Cortex of kidney (tissue), 1 donor: ENCODE measurements at places on chromosomes 5 and 9.

- no peak for DNase-seq
Observed at GRCh38 chr9:106921341-106921899, 58.5 kb downstream of the ZNF462 start.

DNA sequence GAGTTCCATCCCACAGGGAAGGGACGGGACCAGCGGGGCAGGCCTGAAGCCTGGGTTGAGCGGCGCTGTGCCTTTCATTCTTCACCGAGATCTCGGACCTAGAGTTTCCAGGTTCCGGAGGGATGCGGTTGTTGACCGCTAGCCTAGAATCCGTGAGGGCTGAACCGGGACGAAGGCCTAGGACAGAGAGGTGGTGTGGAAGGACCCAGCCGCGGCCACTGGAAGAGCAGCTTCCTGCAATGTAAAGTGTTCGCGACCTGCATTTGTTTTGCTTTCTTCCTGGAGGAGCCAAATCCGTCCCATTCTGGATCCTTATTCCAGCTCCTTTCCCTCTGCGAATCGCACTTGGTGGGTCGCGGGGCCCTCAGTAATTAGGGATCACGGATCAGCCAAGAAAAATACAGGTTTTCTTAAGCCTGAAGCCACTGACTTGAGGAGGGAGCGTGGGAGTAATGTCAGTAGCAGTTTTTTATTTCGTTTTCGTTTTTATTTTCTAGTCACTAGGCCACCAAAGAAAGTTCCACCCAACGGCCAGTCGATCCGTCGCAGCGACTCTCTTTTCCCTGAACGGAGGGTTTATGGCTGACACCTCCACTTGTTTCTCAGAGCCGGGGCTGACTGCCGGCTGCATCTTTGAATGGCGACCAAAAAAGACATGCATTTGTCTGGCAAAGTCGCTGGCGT lies 48.6 kb downstream of the ANXA2R start:
- DNase-seq, result no peak

- no peak for DNase-seq
Observed at GRCh38 chr5:77066184-77066583, 20.9 kb downstream of the ZBED3 start.

- no peak for DNase-seq
Observed at GRCh38 chr5:176446884-176447590, 1.1 kb upstream of the FAF2 start.

- DNase-seq, result no peak
Observed at GRCh38 chr5:132003170-132003744, 8.2 kb downstream of the ACSL6 start.

- DNase-seq, result no peak
Observed at GRCh38 chr9:28004900-28005299, 431.6 kb upstream of the C9orf72 start.

GRCh38 chr5:88952344-88952743 lies 69.4 kb upstream of the MEF2C start:
- DNase-seq, result no peak

DNA sequence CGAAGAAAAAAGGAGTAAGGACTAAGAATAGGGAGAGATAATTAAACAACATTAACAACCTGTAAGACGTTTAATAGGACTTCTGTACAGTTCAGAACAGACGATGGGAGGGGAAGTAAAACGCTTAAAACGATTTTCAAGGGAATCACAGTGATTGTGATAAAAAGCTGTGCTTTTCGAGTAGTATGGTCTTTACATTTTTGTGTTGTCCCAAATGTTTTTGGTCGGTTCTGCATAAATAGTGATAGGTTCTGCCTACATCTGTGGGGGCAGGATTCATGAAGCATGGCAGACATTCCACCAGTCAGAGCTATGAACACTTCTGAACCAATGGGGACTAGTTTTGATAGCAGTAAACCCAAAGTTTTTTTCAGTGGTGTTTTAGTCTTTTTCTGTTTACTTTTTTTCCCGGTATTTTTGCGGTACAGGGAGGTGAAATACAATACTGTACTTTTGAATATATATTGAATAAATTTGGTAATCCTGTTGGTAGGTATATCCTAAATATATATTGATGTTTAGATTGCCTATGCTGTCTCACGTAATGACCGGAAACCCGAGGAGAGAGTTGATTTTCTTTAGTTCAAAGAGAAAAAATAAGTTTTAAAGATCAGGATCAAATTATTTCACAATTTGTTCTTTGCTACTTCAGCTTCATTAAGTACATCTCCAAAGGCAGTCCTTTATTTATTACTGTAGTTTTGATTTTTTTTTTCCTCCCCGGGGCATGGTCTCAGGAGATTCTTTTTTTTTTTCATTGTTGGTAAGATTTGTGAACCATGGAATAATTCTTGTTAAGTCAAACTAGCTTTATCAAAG lies 1.3 kb downstream of the ERBIN start:
- DNase-seq, result no peak

DNA sequence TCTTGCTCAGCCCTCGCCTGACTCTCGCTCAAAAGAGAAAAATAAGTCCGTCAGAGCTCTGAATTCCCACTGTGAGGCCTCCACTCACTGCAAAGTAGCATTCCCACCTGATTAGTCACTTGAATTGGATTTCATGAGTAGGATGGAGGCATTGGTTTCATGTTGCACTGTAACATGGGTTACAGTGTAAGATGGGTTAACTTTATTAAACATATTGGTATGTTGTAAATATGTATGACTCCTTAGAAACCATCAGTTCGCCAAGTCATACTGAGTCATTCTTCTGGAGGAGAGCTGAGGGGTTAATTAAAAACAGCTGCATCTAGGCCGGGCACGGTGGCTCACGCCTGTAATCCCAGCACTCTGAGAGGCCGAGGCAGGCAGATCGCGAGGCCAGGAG lies 93.8 kb upstream of the BNC2 start:
- DNase-seq, result no peak

DNA sequence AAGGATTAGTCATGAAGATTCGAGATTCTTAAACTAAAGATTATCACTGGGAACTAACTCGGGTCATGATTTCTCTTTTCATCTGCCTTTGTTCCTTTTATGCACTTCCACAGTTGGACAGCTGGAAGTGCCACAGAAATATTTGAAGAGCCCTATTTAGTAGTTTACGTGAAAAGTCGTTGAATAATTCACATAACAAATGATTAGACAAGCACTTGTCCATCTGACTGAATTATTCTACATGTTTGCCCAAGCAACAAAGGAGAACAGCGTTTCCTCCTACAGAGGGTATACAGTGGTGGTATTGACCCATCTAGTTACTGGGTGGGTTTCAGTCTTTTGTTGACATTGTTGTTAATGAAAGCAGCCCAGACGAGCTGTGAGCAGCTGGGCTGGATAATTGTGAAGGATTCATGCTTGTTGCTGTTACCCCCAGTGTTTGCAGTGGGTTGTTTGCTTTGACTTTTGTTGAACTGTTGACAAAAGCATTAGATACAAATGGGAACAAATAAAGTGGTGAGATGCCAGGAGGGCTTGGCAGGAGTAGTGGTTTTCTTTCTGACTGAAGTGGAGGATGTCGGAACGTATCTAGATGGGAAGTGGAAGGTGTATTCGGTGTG lies 96.2 kb downstream of the TLE4 start:
- DNase-seq, result no peak

- no peak for DNase-seq
Observed at GRCh38 chr5:141734501-141735229, 52.6 kb upstream of the ARAP3 start.

GRCh38 chr5:66519626-66520025 lies 76.6 kb upstream of the MAST4 start:
- DNase-seq, result no peak

DNA sequence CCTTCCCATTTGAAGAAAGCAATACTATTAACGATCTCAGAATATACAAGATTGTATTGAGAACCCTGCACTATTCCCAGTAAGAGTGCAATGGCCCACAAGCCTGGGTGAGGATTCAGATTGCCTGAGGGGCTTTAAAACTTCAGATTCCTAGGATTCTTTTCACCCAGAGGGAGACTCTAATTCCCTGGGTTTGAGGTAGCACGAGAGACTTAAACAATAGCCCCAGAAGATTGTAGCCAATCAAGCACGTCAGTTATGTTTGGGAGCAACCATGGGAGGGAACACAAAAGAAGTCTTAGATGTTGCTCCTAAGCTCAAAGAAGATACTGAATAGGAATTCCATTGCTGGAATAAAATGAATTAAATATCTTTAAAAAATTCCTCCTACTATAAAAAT lies 17.9 kb downstream of the MRPS27 start:
- no peak for DNase-seq

- DNase-seq, result no peak
Observed at GRCh38 chr5:55518831-55519390, 15.9 kb downstream of the PLPP1 start.

DNA sequence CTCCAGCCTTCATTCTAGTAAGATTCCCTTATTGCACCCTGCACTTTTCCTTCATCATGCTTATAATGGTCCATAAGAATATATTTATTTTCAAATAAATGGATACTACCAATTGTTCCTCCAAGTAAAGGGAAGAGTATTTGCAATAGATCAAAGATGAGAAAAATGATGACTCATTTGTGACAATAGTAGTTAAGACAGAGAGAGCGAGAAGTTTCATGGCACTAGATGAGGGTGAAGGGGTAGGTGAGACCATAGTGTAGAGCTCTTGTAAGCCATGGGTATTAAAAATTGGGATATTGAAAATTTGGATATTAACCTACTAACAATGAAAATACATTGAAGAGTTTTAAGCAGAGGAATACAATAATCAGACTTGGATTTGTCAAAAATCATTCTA lies 404.6 kb downstream of the EFNA5 start:
- DNase-seq, result no peak
